ENCODE measurements at places on chromosomes 11 and 22. TPM values are rescaled to one million over a fixed set of nuclear protein-coding genes. Genes with fewer than 3 reads are reported as not detected.

Gene IGSF22
- total RNA-seq = 2.5 TPM

Gene BRSK2
- total RNA-seq = 0.37 TPM

DNA sequence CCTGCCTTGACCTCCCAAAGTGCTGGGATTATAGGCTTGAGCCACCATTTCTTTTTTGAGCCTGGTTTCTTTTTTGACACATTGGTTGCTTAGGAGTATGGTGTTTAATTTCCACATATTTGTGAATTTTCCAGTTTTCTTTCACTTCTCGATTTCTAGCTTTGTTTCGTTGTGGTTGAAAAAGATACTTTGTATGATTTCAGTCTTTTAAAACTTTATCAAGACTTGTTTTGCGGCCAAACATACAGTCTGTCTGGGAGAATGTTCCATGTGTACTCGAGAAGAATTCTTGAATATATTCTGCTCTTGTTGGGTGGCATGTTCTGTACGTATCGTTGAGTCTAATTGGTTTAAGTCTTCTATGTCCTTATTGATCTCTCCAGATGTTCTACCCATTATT, 20.8 kb downstream of the SHANK3 start:
- DNase-seq = no peak

DNA sequence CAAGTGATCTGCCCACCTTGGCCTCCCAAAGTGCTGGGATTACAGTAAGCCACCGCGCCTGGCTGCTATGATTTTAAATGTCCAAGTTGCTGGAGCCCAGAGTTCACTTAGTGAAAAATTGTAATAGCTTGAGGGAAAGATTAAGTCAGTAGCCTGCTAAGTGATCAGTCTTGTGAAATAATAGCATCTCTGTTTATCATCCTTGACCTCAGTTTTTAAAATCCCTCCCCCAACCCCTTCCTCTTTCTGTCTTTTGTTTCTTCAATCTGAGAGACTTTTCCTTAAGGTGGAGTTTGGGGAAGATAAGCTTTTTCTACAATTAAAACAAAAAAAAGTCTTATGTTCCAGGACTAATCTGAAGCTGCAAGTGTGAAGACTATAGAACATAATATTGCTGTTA, 6.4 kb downstream of the HIPK3 start:
- DNase-seq = no peak

Gene PHETA2
- total RNA-seq = 3.3 TPM

- DNase-seq = no peak
Observed at GRCh38 chr22:41377846-41378245, 3.9 kb upstream of the TEF start.

Gene TBX1
- 0.37 TPM for total RNA-seq

DNA sequence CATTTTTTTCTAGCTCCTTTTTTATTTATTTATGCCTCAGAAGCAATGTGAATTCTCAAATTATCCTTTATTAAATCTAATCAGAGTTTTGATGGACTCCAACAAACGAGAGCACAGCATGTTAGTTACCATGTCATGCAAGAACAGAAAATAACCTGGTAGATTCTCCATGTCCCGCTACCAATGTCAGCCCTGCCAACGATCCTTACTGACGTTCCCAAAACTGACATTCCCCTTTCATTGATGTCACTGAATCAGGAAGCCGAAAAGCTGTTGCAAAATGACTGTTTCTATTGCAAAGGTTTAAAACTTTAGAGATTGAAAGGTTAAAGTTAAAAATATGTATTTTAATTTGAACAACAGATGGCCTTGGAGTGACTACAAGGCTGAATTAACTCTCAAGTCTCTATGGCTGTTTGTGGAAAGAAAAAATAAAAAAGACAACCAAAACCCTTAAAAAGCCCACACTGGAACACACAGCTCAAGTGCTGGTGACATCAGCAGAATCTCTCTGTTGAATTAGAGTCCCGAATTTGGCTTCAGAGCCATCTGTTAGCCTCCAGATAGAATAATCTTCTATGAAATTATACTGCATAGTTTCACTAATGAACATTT, 96.8 kb downstream of the BDNF start:
- DNase-seq = no peak

DNA sequence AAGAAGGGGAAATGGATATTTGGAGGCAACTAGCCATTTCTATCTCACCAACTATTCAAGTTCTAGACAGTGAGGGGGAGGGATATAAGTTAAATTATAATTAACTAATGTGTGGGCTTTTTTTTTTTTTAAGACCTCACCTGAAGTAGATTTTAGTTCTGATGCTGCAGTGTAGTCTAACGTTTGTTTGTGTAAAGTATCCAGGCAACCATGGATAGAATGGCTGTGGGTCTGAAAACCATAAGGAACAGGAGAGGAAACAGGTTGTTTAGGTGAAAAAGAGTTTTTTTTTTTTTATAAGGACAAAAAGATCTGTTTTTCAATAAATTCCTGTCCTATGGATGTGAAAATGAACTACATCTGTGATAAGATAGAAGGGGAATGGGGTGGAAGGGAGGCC, 262.4 kb upstream of the PLET1 start:
- DNase-seq = no peak

- peak; percentile 78 for DNase-seq
Observed at GRCh38 chr11:587978-588380, 11.7 kb downstream of the PHRF1 start.

GRCh38 chr11:72446929-72447769, 12.8 kb upstream of the CLPB start:
- DNase-seq = no peak

Gene BUD13
- 32.1 TPM for total RNA-seq

GRCh38 chr11:39365809-39366436, 2093.5 kb downstream of the LRRC4C start:
- no peak for DNase-seq

Gene SHISAL1
- total RNA-seq = not detected

- no peak for DNase-seq
Observed at GRCh38 chr11:20161923-20162744, 1.9 kb upstream of the DBX1 start.

GRCh38 chr11:130413405-130414106, 14.9 kb downstream of the ADAMTS8 start:
- no peak for DNase-seq

DNA sequence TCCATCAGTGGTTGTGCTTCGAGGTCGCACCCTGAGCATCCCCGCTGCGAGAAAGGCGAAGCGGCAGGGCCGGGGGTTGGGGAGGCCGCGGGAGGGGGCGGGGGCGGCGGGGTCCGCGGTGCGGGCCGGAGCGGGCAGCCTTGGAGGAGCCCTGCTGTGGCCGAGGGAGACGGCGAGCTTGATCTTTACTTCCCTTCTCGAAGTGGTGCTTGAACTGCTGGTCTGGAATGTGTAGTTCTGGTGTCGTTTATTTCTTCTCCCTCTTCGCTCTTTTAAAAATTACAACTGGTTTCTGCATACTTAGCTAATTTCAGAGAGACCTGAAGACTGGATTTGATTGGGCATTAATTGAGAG, 1.1 kb downstream of the APLP2 start:
- no peak for DNase-seq

Gene KCNJ5
- 0.20 TPM for total RNA-seq

Gene RBMXL2
- not detected for total RNA-seq

Gene FADS3
- total RNA-seq = 4.7 TPM

GRCh38 chr11:47189100-47189834, 3.0 kb upstream of the PACSIN3 start:
- DNase-seq = no peak

DNA sequence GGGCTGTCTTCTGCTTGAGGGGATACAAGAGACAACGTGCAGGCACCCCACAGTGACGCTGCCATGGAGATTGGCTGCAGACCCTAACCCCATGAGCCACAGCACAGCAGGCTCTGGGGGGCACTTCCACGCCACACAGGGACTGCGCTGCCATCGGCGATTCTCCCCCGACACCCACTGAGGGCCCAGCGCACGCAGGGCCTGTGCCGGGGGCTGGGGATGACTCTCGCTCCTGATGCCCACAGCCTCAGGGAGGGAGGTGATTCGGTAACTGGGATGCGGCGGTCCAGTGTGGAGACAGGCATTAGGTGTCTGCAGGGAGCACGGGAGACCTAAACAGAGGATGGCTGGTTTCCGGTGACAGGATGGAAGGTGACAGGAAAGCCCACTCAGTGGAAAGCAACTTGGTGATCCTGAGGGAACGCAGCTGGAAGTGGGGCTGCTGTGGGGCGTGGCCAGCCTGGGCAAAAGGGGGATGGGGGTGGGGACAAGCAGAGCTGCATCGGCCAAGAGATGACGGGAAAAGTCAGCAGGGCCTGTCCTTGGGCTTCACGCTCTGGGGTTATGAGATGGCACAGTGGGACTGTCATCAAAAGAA, 37.7 kb downstream of the EFCAB6 start:
- no peak for DNase-seq

Gene ISX
- total RNA-seq = not detected

- no peak for DNase-seq
Observed at GRCh38 chr22:38718414-38718813, 12.7 kb downstream of the GTPBP1 start.

Gene OR11H1
- not detected for total RNA-seq

Gene TLCD5
- total RNA-seq = 0.77 TPM

Gene CRYBA4
- not detected for total RNA-seq

Gene MAPK8IP2
- total RNA-seq = 0.28 TPM

GRCh38 chr22:48803948-48804810, 1023.5 kb downstream of the BRD1 start:
- no peak for DNase-seq

Gene DKK3
- 12.0 TPM for total RNA-seq

- DNase-seq = peak; percentile 73
Observed at GRCh38 chr11:124070915-124071622, 29.9 kb upstream of the OR10G7 start.

- no peak for DNase-seq
Observed at GRCh38 chr11:113675003-113675561, 31.0 kb downstream of the TMPRSS5 start.

GRCh38 chr11:8870411-8871170, 40.4 kb upstream of the AKIP1 start:
- peak; percentile 51 for DNase-seq

DNA sequence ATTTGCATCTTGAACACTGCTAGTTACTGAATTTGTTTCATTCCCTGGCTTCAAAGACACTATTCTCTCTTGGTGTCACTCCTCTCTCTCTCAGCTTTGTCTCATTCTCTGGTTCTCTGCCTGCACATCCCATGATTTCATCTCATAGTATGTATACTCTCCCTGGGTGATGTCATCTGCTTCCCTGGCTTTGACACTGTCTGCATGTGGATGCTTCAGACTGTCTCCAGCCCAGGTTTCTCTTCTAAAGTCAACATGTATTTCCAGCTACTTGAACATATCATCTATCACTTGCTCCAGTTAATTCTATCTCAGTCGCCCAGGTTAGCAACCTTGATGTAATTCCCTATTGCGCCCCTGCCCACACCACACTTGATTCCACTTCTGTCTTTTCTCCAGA, 9.3 kb upstream of the ACAT1 start:
- DNase-seq = no peak

Gene TIMM10
- 44.0 TPM for total RNA-seq

Gene MS4A6A
- 1.2 TPM for total RNA-seq

- no peak for DNase-seq
Observed at GRCh38 chr11:65210361-65210731, 28.6 kb downstream of the CAPN1 start.

DNA sequence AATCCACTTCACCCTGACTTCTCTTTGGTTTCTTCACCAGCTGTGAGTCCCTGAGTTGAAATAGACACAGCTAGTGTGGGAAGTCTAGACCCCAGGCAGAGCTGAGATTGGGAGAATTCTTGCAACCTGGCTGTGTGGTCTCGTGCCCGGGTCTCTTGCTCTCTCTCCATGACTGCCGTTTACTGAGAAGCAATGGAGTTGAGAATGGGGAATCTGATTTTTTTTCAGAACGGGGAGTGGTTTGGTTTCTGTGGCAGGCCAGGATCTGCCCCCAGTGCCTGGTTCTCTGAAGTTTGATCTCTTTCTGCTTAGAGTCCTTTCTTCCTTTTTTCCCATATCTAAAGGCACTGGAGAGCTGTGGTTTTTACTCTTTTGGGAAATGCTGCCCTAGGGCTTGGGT, 1.5 kb downstream of the SIDT2 start:
- DNase-seq = no peak

Gene DCDC1
- total RNA-seq = not detected
